ENCODE measurements at places on chromosomes 12 and 14. TPM values are rescaled to one million over a fixed set of nuclear protein-coding genes. Genes with fewer than 3 reads are reported as not detected.

DNA sequence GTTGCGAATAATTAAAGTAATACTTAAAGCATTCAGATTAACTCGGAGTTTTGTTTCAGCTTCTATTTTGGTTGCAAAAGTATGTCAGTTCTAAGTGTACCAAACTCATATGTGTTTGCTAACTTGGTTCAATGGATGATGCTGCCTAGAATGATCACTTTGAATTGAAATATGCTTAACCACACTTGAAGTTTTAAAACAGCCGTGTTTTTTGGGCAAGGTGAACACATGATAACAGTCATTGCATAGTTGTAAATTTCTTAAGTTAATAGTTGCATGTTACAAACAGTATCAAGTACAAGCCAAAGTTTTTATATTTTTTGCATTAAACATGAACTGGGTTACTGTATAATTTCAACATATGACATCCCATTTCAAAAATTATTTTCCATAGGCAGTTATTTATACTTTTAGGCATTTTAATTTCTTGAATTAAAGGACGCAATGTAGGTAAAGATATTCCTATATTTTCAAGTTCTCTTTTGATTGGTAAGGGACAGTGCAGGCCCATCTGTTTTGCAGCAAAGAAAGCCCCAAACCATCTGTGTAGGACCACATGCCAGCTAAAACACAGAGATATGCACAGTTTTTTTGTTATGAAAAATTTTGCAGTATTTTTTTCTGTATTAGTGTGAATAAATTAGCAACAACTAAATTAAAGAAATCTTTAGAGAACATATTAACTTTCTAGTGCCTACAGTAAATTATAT is 575.5 kb downstream of the PRKD1 start:
- DNase-seq, result no peak

DNA sequence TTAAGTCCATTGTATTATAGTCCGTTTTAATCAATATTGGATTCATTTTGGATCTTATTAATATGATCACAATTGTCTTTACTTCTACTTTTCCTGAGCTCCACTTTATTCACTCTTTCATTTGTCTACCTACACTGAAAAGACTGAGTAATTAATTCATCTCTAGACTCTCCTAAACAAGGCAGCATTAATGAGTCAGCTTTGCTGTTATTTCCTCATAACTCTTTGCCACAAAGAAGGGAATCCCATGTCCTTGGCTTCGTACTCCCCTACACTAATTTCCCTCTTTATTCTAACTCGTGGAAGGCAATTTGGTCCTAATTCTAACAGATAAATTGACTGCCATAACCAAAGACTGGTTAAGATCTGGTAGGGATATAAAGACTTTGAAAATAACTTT is 91.9 kb downstream of the ARMH4 start:
- no peak for DNase-seq

- DNase-seq, result no peak
Observed at GRCh38 chr14:65237941-65238340, 135.6 kb upstream of the MAX start.

The SSTR1 gene
- polyA plus RNA-seq, result 2.5 TPM

The RIN3 gene
- 7.0 TPM for polyA plus RNA-seq

The GPD1 gene
- polyA plus RNA-seq, result 82.4 TPM

The SDR9C7 gene
- polyA plus RNA-seq, result 0.11 TPM

The CATSPERB gene
- polyA plus RNA-seq, result 0.60 TPM

The PPP4R4 gene
- polyA plus RNA-seq, result 0.15 TPM
